DND-41 (cell line): ENCODE measurements at places on chromosomes 7 and 10.

DNA sequence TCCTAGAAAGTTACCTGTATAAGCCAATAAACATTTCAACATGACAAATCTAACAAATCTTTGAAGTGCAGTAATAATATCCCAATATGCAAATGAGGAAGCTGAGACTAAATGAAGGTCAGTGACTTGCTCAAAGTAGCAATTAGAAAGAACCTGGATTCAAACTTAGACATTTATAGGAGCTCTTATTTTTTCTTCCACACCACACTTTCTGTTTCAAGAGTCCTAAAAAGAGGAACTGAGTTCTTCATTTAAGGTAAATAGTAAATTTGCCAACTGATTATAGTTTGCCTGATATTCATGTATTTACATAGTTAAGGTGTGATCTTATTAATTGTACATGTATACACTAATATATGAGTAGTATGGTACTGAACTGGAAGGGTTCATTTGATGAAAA, 44.0 kb downstream of the KLHDC10 start:
- DNase-seq: no peak

DNA sequence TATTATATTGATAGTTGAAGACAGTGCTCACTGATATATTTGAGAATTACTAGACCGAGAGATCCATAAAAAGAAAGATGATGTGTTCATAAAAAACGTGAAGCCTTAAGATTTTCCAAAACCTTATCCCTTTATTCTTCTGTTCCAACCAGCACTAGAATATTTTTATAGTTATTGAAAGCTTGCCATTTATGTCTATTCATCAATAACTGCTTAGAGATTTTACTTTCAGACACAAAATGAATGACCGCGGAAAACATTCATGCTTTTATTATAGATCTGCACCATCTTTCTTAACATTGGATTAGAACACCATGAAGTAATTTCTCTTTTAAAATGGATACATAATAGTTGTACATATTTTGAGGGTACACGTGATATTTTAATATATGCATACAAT, 77.6 kb downstream of the FBXL13 start:
- no peak for DNase-seq

DNA sequence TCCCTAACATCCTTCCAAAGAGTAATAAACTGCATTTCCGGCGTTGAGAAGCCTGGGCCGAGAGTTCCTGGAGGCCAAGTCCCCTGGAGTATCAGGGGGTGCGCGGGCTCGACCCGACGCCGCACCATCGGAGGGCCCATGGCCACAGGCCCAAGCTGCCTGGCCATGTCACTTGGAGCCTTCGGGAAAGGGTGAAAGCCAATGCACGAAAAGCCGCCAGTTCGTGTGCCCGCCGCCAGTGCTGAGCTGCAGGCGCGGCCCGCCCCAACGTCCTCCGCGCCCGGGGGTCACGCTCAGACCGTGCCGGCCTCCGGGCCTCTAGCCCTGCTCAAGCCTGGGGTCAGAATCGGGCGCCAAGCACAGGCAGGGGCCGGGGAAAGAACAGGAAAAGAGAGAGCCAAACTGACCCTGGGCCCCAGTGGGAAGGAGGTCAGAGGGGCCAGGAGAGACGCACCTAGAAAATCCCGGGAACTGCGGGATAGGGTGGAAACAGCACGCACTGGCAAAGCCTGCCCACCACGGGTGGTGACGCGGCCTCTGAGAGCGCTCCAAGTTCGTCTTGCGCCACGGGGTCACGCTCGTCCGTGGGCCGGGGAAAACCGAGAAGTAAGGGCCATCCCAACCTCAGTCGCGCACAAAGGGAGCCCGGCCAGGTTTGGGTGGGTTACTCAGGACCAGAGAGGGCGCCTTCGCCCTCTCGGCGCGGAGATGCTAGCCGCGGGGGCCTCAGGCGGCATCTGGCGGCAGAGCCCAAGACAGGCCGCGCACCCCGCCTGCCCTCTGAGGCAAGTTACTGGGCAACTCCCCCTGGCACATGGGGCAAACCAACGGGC, 4.2 kb upstream of the EBF3 start:
- DNase-seq: no peak

- DNase-seq: peak; percentile 18
Measured at GRCh38 chr10:74419958-74420375, 268.9 kb downstream of the ADK start.

- DNase-seq: no peak
Measured at GRCh38 chr10:61989995-61990760, 88.7 kb downstream of the ARID5B start.

DNA sequence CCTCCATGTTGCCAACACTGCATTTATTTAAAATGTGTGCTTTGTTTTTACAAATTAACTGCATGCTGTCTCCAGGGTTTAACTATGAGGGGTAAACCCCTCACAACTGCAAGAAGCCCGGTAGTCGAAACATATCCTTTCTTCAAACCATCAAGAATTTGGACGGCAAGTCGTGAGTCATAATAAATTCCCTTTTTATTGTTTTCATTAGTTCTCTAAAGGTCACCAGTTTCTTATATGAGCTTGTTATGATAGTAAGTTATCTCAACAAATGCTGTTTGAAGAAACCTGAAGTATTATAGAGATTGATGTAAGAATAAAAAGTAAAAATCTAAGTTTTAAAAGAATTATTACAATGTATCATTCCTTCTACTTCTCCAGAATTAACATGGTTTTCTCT, 12.2 kb upstream of the FIGNL1 start:
- DNase-seq: no peak

DNA sequence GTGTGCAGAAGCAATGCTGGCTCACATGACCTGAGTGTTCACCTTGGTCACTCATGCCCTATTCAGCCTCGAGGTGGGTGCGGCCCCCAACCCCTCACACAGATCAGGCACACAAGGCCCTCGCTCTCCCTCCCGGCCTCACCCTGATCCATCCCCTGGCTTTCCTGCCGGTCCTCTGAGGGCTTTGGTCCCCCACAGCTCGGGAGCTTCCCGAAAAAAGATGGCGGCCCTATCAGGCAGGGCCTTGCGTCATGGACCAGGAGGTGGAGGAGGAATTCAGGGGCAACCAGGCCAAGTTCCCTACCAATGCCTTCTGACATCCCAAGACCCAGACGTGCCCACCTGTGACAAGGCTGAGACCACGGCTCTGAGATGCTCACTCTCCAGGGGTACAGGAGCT, 43.7 kb upstream of the DNAAF5 start:
- DNase-seq: no peak
